ENCODE measurements at places on chromosomes 5 and 9. TPM values are rescaled to one million over a fixed set of nuclear protein-coding genes. Genes with fewer than 3 reads are reported as not detected.
A peak's percentile ranks its signal among the peaks of the same experiment; 100 is the strongest.

IL13 gene
- polyA plus RNA-seq = not detected

GRCh38 chr9:84866396-84867175 lies 197.1 kb downstream of the NTRK2 start:
- no peak for DNase-seq

DNA sequence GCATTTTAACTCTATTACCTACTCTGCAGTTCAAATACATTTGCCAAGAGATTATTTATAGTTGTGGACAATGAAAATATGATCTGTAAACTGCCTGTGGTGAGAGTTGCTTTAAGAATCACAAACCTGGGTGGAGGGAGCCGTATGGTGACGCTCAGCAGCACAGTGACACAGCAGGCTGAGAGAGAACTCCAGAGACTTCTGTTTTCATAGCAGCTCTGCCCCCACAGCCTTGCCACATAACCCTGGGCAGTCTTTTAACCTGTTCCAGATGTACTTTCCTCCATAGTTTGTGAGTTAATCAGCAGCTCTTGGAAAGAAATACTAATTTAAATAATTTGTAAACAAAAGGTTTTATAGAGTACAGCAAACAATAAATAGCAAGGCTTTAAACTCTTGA lies 450.5 kb downstream of the ELAVL2 start:
- DNase-seq = no peak

GRCh38 chr5:112049738-112050137 lies 292.7 kb upstream of the NREP start:
- no peak for DNase-seq

GRCh38 chr5:39309534-39309933 lies 54.8 kb downstream of the C9 start:
- DNase-seq = no peak

GRCh38 chr5:1103505-1104326 lies 8.1 kb downstream of the SLC12A7 start:
- peak; percentile 84 for DNase-seq

GRCh38 chr5:118043531-118043930 lies 944.8 kb downstream of the DTWD2 start:
- DNase-seq = no peak

All from stomach (tissue), 19 donors.